ENCODE measurements at places on chromosomes 3 and 15. TPM values are rescaled to one million over a fixed set of nuclear protein-coding genes. Genes with fewer than 3 reads are reported as not detected.

DNA sequence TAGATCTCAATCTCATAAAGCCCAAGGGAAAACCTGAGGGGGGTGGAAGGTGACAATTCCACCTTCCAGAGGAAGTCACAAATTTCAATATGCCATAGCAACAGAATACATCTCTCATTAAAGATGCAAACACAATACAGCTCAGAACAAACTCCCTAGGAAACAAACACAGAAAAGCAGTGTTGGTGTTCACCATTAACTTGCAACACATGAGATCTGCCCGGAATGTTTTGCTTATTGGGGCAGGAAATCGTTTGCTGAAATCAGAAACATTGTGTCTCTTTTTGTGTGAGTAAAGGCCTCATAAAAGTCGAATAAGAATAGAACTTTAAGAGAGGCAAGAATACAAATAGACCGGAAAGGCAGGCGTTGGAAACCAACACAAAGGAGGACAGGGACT, 5.8 kb upstream of the RYR3 start:
- no peak for DNase-seq

GRCh38 chr15:45539680-45540079, 17.1 kb upstream of the SLC30A4 start:
- DNase-seq: no peak

GRCh38 chr15:56739964-56740640, 6.8 kb upstream of the ZNF280D start:
- no peak for DNase-seq

GRCh38 chr15:76328958-76329357, 7.6 kb upstream of the ISL2 start:
- no peak for DNase-seq

DNA sequence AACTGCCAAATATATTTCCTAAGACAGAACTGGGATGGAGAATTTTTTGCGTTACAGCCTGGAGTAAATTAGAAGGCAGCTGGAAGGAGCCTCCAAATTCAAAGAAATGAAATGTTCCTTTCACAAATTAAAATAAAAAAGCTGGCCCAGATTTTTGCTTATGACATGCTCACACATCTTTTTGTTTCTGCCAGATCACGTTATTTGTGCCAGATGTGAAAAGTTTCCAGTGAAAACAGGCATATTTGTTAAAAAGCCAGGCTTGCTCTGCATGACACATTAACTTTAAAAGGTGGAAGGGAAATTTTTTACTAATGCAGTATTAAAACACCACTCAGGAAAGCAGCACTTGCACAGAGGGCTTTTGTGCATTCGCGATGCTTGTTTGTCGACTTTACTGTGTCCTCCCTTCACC, 23.3 kb upstream of the ACKR4 start:
- DNase-seq: no peak

- DNase-seq: no peak
Observed at GRCh38 chr15:38197553-38197952, 55.1 kb upstream of the SPRED1 start.

- DNase-seq: no peak
Observed at GRCh38 chr3:45719655-45720487, 30.7 kb downstream of the SACM1L start.

DNA sequence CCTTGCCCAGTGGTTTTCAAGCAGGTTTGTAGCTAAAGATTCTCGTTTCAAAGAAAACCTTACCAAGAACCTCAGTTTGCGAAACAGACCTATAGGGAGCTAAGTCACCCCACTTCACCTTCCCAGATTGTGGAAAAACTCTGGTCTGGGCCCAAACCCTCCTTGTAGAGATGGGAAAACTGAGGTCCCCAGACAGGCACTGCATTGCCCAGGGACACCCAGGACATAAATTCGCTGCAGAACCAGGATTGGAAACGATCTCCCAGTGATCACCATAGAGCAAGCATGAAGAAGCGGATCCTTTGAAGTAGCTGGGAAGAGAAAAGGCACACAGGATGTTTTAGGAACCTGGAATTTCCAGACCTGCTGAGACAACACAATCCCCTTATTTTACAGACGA, 85.6 kb upstream of the PIAS1 start:
- no peak for DNase-seq

DNA sequence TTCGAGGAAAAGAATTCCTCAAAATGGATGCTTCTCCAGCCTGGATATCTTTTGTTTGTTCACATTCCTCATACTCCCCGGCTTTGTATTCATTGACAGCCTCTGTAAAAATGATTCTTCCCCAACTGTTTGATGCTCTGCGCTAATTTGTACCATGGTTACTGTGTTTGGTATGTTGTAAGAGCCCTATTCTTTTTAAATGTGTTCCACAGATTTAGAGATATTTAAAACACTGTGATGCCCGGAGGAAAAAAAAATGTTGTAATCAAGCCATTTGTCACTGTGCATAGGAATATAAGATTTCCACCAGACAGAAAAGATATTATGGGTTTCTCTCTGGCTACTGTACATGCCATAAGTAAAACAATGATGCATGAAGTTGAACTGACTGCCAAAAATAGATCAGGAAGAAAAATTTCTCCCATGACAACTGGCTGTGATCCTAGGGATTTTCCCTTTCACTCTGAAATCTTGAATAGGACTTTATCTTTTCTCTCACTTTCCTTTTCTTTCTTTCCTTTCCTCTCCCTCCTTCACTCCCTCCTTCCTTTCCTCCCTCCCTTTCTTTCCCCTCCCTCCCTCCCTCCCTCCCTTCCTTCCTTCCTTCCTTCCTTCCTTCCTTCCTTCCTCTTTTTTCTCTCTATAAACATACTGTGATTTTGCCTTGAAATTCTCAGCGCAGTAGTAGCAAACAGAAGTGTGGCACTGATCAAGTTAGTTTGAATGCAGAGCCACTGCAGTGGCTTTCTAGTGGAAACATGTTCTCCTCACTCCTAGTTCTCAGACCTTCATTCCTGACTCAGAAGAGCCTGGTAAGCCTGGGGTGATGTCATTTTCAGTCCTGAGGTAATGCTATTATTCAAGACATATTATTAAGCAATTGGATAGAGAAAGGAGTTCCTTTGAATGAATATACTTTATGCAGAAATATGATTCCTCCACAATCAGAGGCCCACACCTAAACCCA, 254.9 kb upstream of the TBL1XR1 start:
- no peak for DNase-seq

DNA sequence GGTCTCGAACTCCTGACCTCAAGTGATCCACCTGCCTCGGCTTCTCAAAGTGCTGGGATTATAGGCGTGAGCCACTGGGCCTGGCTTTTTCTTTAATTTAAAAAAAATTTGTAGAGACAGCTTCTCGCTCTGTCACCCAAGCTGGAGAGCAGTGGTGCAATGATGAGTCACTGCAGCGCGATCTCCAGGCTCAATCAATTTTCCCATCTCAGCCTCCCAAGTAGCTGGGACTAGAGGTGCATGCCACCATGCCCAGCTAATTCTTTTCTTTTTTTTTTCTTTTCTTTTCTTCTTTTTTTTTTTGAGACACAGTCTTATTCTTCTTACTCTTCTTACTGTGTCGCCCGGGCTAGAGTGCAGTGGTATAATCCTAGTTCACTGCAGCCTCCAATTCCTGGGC, 19.8 kb downstream of the TUBGCP4 start:
- DNase-seq: no peak

GRCh38 chr3:81753416-81754027, 7.9 kb downstream of the GBE1 start:
- DNase-seq: no peak

GRCh38 chr15:61133361-61133760, 95.7 kb downstream of the RORA start:
- no peak for DNase-seq

DNA sequence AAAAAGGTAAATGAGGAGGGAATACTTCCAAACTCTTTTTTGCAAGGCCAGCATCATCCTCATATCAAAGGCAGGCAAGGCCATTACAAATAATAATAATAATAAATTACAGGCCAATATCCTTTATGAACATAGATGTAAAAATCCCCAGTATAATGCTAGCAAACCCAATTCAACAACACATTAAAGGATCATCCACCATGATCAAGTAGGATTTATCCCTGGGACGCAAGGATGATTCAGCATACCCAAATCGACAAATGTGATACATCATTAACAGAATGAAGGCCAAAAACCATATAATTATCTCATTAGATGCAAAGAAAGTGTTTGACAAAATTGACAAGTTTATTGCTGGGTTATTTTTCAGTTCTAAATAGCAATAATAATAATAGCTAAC, 53.6 kb downstream of the GHSR start:
- DNase-seq: no peak

The TMCO5A gene
- total RNA-seq: not detected

The CNTN6 gene
- total RNA-seq: not detected

The IL12A gene
- total RNA-seq: 0.09 TPM

All from liver (tissue), 10 donors.